DMS 273 treated with DMSO at 0.1 percent for 48 hours (cell line): ENCODE measurements at places on chromosomes 16 and 17.
A peak's percentile ranks its signal among the peaks of the same experiment; 100 is the strongest.

GRCh38 chr16:14510939-14511799 is 118.9 kb downstream of the PARN start:
- no peak for DNase-seq

GRCh38 chr17:75361344-75361743 is 44.1 kb downstream of the GRB2 start:
- DNase-seq = no peak

- peak; percentile 87 for DNase-seq
Observed at GRCh38 chr17:78979780-78980623, at the start of gene LGALS3BP. Gene LGALS3BP (minus strand): TSS chr17:78979923. CDS start chr17:78977191, 2,732 bp downstream.

DNA sequence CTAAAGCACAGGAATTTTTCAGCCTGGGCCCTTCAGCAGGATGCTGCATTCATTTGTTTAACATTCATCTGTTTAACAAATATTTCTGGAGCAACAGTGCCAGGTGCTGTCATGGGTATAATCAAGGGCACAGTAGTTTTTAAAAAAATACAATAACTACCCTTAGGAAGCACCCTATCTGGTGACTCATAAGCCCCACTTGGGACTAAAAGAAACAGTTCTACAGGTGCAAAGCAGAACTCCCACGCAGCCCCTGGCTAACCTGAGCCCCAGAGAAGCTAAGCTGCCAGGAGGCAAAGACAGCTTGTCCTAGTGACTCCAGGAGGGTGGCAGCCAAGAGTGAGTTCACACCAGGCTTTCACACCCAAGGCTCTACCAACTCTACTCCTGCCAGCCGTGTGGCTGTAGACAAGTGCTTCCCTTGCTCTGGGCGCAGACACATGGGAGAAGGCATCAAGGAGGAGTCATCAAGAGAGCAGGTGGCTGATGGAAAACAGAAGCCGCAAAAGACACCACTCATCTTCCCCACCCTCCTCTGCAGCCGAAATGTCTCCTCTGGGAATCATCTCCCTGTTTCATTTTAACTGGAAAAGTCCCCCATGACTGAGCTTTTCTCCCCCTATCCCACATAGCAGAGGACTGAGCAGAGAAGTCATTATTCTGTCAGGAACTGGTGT is 14.4 kb downstream of the CUEDC1 start:
- no peak for DNase-seq

DNA sequence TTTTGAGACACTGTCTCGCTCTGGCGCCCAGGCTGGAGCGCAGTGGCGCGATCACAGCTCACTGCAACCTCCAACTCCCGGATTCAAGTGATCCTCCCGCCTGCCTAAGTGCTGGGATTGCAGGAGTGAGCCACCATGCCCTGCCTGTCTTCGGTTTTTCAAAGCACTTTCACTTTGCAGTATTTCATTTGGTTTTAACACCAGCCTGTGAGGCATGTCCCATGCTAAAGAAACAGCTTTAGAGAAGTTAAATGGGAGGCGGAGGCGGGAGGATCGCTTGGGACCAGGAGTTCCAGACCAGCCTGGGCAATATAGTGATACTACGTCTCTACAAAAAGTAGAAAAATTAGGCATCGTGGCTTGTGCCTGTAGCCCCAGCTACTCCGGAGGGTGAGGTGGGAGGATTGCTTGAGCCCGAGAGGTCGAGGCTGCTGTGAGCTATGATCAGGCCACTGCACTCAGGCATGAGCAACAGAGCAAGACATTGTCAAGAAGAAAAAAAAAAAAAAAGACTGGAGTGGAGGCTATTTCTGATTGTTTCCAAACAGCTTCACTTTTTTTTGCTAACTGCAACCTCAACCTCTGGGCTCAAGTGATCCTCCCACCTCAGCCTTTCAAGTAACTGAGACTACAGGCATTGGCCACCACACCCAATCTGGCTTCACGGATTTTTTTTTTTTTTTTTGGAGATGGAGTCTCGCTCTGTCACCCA is 1.3 kb downstream of the METTL23 start:
- DNase-seq = no peak

DNA sequence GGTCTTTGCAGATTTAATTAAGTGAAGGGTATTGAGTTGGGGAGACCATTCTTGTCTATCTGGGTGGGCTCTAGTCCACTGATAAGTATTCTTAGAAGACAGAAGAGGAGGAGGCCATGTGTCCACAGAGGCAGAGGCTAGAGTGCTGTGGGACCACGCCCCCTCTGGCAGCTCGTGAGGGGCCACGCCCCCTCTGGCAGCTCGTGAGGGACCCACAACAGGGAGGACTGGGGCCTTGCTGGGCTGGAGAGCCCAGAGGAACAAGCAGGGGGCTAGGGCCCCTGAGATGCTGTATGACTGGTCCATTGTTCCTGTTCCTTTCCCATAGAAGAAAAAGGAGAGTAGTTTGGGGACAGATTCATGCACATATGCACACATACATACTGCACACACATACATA is 106.8 kb downstream of the METRNL start:
- no peak for DNase-seq

GRCh38 chr16:2198283-2198682 is 1.9 kb upstream of the CASKIN1 start:
- DNase-seq = no peak

DNA sequence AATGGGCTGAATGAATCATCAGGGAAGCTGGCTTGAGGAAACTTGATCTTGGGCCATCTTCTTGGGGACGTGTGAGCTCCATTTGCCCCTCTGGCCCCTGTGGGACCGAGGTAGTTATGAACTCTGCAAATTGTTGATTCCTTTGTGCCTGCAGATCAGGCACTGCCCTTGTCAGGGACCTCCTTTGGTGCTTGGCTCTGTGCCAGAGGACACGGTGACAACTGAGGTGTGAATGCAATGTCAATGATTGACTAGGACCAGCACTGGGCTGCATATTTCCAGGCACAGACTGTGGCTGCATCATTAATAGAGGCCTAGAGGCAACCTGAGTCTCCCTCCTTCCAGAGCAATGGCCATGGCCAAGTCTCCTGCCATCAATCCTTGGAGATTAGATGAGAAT is 23.8 kb downstream of the PDILT start:
- no peak for DNase-seq

GRCh38 chr17:17420082-17420481 is 56.7 kb upstream of the MED9 start:
- DNase-seq = no peak

DNA sequence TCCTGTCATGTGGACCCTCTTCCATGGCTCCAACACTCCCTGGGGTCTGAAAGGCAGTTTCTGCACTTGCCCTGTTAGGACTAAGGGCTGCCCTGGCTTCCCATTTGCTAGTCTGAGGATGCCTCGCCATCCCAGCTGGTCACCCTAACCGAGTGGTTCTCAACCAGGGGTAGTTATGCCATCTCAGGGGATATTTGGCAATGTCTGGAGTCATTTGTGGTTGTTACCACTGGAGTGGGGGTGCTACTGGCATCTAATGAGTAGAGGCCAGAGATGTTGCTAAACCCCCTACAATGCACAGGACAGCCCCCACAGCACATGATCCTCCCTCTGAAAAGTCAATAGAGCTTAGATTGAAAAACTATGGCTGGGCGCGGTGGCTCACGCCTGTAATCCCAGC is 26.9 kb upstream of the CDH1 start:
- DNase-seq = no peak

DNA sequence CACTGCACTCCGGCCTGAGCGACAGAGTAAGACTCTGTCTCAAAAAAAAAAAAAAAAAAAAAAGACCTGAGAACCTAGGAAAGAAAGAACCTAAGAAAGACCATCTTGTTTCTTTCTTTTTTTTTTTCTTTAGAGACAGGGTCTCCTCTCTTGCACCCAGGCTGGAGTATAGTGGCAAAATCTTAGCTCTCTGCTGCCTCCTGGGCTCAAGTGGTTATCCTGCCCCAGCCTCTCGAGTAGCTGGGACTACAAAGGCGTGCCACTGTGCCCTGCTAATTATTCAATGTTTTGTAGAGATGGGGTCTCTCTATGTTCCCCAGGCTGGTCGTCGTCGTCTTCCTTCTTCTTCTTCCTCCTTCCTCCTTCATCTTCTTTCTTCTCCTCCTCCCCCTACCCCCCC is 7.8 kb upstream of the BIRC5 start:
- no peak for DNase-seq

DNA sequence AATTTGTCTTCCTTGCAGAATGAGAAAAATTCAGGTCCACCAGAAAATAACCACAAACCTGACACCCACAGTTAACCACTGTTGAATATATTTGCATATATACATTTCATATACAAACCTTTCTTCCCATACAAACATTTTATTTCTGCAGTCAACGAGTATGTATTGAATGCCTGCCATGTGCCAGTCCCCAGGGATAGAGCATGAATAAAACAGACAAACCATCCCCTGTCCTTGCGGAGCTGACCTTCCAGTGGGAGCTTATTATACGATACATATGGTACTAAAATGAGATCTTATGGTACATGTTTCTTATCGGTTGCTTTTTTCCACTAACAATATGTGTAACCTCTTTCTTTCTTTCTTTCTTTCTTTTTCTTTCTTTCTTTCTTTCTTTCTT is 116.7 kb downstream of the PITPNC1 start:
- DNase-seq = no peak

DNA sequence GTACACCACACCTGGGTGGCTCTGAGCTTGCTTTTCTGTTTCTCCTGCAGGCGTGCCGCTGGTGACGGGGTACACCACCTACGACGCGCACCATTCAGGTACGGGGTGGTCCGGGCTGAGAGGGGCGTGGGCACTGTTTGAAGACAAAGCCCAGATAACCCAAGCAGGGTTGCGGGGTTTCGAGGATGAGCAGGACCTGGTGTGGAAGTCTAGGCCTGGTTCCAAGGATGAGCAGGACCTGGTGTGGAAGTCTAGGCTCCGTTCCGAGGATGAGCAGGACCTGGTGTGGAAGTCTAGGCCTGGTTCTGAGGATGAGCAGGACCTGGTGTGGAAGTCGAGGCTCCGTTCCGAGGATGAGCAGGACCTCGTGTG is 15.4 kb downstream of the IRF8 start:
- DNase-seq = no peak

DNA sequence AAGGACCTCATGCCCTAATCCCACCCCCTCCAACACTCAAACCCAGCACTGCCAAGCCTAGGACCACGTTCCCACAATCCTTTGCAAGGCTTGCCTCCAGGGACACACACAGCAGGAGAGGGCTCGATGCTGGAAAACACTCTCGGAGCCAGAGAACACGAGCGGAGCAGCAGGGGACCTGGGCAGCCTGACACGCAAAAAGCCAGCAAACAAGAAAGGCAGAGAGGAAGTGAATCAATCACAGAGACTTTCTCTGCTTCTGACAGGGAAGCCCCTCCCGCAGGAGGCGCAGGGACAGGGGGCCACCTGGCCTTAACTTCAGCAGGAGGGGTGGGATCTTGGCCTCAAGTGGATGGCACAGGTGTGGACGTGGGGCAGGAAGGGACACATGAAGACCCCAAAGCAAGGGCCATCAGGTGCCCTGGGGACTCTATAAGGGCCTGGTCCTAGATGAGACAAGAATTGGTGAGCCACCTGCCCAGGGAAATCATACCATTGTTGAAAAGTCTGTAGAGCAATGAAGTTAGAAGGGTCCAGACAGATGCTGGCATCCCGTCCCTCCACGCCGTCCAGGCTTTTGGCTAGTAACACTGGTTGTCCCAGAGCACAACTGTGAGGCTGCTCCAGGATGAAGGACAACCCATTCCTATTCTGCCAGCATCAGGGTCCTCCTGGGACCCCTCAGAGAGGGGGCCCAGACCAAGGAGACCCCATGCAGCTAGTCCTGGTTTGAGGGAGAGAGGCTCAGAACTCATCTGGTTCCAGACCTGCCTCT is 2.2 kb downstream of the SDK2 start:
- no peak for DNase-seq

DNA sequence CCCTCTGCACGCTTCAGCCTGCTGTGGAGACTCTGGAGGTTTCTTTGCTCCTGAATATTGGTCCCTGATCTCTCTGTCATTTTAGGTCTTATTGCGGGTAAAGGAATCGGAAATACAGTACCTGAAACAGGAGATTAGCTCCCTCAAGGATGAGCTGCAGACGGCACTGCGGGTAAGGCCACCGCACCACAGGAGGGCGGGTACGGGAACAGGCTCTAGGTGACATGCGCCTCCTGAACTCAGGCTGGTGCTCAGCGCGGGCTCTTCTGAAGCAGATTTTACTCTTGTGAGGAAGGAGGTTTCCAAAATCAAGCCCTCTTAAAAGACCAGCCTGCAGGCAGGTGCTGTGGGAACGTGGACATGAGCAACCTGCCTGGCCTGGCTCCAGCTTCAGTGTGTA is 29.8 kb downstream of the PLD6 start:
- no peak for DNase-seq

DNA sequence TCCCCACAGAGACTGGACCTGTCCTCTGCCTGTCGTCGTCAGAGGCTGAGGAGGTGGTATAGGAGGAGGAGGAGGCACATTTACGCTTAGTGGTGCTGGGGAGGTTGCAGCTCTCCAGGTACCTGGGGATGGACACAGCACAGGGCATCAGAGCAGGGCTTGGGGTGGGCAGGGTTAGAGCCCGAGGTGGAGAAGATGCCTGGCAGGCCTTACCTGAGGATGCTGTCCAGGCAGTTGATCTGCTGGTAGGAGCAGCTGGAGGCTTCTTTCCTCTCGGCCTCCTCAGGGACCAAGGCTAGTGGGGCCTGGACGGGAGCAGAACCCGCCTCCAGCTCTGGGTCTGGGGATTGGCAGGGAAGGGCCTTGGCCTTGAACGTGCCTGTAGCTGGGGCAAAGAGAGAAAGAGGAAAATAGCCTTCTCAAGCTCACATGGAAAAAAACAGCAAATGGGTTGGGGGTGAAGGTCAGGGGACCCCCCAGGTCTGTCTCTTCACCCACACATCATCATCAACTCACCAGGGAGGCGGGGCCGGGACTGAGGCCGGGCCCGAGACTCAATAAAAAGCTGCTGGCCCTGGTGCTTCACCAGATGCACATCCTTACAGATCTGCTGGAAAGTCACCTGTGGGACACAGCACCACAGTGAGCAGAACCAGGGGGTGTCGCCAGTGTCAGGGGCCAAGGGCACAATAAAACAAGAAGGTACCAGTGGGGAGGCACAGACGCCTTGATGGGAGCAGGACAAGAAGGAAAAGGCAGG is 5.6 kb downstream of the PER1 start:
- no peak for DNase-seq

GRCh38 chr16:10966129-10966528 is 21.8 kb downstream of the CLEC16A start:
- no peak for DNase-seq

- DNase-seq = no peak
Observed at GRCh38 chr17:43846963-43847371, at the start of gene CD300LG. Gene CD300LG (plus strand): TSS chr17:43847176. CDS start chr17:43847217, 41 bp downstream.

- no peak for DNase-seq
Observed at GRCh38 chr17:72931635-72932034, 160.9 kb downstream of the SLC39A11 start.

- DNase-seq = no peak
Observed at GRCh38 chr16:1990101-1990350, 256 bp downstream of the SYNGR3 start.

GRCh38 chr17:68394608-68395331 is 62.5 kb downstream of the WIPI1 start:
- DNase-seq = no peak

GRCh38 chr16:74747-75334 is 2.4 kb upstream of the RHBDF1 start:
- DNase-seq = no peak

GRCh38 chr17:44584443-44584842 is 27.2 kb downstream of the FZD2 start:
- DNase-seq = no peak

- no peak for DNase-seq
Observed at GRCh38 chr17:79603771-79604170, 7.1 kb downstream of the RBFOX3 start.
